ENCODE measurements at places on chromosomes 5 and 9. TPM values are rescaled to one million over a fixed set of nuclear protein-coding genes. Genes with fewer than 3 reads are reported as not detected.

The SPTLC1 gene
- total RNA-seq = 74.4 TPM

The SPATA31A3 gene
- total RNA-seq = not detected

The IFNA2 gene
- total RNA-seq = not detected

The ADAMTSL1 gene
- not detected for total RNA-seq

The TICAM2 gene
- total RNA-seq = 1.3 TPM

The MEIKIN gene
- total RNA-seq = not detected

The KIF3A gene
- 8.7 TPM for total RNA-seq

The LECT2 gene
- not detected for total RNA-seq

The GARIN3 gene
- total RNA-seq = not detected

The NUTM2G gene
- total RNA-seq = not detected

The MARCHF3 gene
- 1.5 TPM for total RNA-seq

The CNTLN gene
- total RNA-seq = 5.5 TPM

The REEP2 gene
- total RNA-seq = 7.2 TPM

The DAB2 gene
- total RNA-seq = 12.0 TPM

The GOLGA1 gene
- 11.8 TPM for total RNA-seq

The GLRA1 gene
- total RNA-seq = not detected

The PTGS1 gene
- 1.6 TPM for total RNA-seq

The NXNL2 gene
- 0.79 TPM for total RNA-seq

The OR13C4 gene
- total RNA-seq = not detected

The ARRDC3 gene
- total RNA-seq = 8.4 TPM

The UNC5A gene
- 0.33 TPM for total RNA-seq

The SARDH gene
- 0.15 TPM for total RNA-seq

The TMC1 gene
- total RNA-seq = not detected

The PCDHB6 gene
- total RNA-seq = 0.78 TPM

The FRMD3 gene
- 4.9 TPM for total RNA-seq

The FBP1 gene
- total RNA-seq = 0.13 TPM

The FOXD4 gene
- total RNA-seq = 0.34 TPM

The TAF11L10 gene
- not detected for total RNA-seq

The ACTBL2 gene
- total RNA-seq = not detected

The MYOT gene
- not detected for total RNA-seq

The AOPEP gene
- total RNA-seq = 210 TPM

The SPATA31D4 gene
- total RNA-seq = not detected

The AFAP1L1 gene
- 8.2 TPM for total RNA-seq

The ARHGEF37 gene
- total RNA-seq = 1.5 TPM

The OGN gene
- not detected for total RNA-seq

The AQP7 gene
- 0.95 TPM for total RNA-seq

The TEK gene
- 0.06 TPM for total RNA-seq

The RC3H2 gene
- total RNA-seq = 22.2 TPM

The LHX3 gene
- total RNA-seq = 0.14 TPM

The ECM2 gene
- not detected for total RNA-seq

The GRIN3A gene
- not detected for total RNA-seq

The MBLAC2 gene
- total RNA-seq = 3.2 TPM

The SPINK6 gene
- not detected for total RNA-seq

The PCDH12 gene
- total RNA-seq = not detected

The SERF1A gene
- total RNA-seq = 2.0 TPM

The PTGDS gene
- 0.56 TPM for total RNA-seq

The PKN3 gene
- total RNA-seq = 20.6 TPM

The SHISAL2B gene
- total RNA-seq = not detected

The CTXN3 gene
- not detected for total RNA-seq

The COL23A1 gene
- total RNA-seq = not detected

The CDX1 gene
- not detected for total RNA-seq

The PLPP7 gene
- not detected for total RNA-seq
